ENCODE measurements at places on chromosomes 7 and 10.

- DNase-seq: no peak
Measured at GRCh38 chr7:94683066-94683465, 27.1 kb upstream of the SGCE start.

DNA sequence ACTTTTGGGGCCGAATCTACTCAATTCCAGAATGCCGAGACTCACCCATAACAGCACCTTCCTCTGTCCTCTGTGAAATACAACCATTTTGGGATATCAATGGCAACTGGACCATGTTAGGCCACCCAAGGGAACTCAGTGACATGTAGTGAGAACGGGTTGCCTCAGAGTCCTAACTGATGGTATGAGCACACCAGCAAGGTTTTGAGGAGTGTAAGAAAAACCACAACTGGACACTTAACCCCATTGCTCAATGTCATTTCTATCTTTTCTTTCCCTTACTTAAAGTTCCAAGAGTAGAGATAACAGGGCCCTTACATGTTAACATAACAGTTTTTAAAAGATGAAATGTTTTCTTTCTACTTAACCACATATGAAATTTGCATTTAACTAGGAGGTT, 67.1 kb downstream of the TNS3 start:
- no peak for DNase-seq

DNA sequence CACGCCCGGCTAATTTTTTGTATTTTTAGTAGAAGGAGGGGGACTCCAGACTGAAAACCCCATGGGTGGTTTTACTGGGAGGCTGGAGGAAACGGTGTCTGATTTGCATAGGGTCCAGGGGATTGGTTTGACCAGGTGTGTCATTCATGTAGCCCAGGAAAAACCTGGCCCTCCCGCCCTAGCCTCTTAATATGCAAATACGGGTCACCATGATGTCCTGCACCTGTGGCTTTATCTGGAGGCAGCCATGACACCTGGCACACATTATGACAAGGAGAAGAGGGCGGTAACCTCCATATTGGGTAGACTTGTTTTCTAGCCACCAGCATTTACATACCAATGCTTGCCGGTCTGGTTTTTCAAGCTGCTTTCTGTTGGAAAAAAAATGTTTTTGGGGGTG, 68.0 kb downstream of the TRIL start:
- DNase-seq: no peak

DNA sequence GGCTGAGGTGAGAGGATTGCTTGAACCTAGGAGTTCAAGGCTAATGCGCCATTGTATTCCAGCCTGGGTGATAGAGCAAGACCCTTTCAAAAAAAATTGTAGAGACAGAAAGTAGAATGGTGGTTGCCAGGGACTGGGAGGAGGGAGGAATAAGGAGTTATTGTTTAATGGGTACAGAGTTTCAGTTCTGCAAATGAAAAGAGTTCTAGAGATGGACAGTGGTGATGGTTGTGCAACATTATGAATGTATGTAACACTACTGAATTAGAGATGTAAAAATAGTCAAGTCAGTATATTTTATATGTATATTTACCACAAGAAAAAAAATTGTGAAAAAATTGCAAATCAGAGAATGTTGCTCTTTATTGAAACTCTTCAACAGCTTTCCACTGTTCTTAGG, 266.5 kb upstream of the NPY start:
- DNase-seq: no peak

DNA sequence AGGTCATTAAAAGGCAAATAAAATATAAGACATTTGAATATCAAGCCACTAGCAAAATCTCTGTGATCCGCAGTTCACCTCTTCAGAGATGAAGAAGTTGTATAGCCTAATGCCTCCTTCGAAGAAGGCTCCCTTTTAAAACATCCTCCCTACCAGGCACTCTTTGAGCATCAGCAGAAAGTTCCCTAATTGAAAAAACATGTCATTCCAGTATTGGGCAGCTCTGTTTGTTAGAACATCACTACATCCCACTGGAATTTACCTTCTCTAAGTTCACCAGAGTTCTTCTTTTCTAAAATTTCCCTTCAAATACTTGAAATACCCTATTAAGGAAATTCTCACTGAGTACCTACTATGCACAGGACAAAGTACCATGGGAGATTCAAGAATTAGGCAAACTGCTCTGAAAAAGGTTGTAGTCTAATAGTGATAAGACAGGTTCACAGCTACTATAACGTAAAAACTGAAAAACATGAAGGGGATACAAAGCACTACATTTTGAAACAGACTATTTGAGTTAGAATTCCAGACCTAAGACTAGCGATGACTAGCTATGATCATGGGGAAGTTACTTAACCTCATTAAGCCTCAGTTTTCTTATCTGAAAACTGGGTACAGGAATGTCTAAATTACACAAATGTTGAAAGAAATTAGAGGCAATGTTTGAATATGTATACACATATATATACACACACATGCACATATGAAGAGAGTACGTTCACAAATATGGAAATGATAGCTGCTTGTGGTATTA, 128.7 kb downstream of the ELAPOR2 start:
- DNase-seq: no peak

DNA sequence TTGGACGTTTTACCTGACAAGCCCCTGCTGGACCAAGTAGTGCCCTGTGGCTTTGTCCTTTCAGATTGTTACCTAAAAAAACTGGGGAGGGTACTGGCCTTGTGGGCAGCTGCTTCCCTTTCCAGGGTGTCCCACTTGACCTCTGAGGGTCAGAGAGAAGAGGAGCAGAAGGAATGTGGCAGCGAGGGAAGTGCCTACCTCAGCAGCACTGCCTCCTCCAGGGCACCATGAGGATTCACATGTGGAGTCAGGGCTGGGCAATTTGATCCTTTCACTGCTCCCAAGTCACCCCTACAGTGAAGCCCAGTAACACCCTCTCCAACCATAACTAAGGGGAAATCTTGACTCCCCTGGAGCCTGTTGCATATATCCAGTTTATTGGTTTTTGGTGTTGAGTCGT, 64.6 kb downstream of the ITGB1 start:
- DNase-seq: no peak

DNA sequence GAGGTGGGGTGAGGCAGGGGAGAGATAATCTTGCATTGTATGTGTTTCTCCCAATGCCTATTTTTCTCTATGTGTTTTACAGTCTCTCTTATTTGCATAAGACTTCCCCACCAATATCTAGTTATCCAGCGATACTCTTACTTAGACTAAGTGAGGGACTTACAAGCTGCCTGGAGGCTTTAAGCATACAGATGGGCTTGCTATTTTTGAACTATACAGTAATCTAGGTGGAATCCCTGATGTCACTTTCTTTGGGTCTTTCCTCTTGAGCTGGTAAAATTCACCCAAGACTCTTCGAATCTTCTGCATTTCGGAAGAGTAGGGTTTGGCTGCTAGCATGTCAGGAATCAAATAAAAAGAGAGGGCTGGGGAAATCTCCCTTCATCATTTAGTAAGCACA, 76.6 kb downstream of the NDUFB2 start:
- no peak for DNase-seq

- no peak for DNase-seq
Measured at GRCh38 chr7:50391386-50391785, 58.8 kb downstream of the FIGNL1 start.

DNA sequence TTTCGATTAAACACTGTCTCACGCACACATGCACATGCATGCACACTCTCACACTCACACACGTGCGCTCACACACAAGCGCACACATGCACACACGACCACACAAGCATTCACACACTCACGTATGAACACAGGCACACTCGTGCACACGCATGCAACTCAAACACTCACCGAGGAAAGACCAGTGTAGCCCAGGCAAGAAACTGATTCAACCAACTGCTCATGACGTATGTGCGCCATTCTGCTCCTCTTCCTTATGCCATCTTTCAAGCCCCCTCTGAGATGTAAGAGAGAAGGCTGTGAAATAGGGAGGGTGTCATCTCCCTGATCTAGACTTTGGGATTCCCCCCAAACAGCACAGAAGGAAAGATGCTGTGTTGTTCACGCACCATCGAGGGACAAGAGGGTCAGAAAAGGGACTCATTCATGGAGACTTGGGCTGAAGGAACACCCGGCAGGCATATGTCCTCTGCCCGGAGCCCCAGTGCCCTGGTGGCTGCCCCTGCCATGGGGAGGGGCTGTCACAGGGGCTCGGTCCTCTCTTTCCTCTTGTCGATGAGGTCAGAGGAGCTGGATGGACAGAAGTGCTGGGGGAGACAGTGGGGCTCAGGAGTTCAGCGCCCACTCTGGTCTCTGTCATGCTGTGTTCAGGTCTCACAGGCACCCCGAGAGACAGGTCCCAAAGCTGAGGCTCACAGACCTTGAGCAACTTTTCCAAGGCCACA, 130.1 kb upstream of the SHH start:
- no peak for DNase-seq

GRCh38 chr10:10533437-10533836, 484.2 kb upstream of the CELF2 start:
- DNase-seq: no peak

DNA sequence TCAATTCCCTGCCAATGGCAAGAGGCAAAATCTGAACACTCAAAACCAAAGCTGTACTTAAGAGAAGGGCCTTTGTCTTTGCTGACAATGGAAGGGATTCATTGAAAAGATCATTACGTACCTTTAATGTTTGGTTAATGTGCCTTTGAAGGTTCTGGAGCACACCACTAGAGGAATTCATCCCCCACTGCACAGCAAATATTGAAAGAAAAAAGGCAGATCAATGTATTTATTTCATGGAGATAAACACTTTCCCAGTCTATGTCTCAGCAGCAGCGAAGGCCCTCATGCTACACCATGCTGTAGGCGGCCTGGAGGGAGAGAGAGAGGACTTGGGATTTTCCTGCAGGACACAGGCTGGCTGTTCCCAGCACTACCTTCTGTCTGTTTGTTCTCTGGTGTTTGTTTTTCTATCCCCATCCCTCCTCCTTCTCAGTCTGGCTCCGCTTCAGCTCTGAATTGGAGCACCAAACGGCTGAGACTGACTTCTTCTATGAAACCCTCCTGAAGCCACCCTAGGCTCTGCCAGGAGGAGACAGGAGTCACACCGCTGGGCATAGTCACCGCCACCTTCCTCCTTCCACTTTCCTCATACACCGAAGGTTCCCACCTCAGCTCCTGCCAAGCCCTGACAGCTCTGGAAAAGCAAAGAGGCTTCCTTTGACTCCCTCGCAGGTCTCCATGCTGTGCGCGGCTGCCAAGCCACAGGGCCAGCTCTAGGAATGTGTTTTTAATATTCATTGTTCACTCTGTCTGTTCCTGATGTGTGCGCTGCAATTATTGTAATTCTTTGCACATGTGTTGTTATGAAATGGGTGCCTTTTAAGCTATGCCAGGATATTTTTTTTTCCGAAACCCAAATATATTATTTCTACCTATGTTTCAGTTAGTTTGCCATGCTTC, 301.5 kb downstream of the FZD1 start:
- no peak for DNase-seq

GRCh38 chr7:140456551-140457051, 22.7 kb downstream of the MKRN1 start:
- no peak for DNase-seq

DNA sequence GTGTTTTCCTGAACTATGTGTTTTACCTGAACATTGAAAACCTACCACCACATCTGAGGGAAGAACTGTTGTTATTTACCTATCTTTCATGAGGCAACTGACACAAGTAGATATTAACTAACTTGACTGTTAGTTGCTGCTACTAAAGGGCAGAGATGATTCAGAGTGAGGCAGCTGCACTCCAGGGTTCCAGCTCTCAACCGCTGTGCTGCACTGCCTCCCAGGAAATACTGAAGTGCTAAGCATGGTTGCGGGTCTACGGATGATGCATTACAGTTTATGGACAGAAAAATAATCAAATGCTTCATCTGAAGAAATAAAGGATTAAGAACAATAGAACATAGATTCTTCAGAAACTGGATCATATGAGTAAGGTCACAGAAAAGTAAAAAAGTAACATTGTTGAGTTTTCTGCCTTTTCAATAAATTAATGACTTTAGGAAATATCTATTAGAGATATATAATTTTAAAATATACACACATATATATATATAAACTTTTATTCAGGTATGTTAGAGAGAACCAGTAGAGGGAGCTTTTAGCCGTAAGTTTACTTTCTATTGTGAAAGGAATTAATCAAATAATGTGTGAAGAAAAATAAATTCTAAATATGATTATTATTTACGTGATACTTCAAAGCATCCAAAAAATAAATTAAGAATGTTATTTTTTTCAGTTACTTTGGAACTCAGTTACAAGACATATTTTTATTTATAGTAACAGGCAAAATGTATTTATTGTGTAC, 620.0 kb downstream of the CNTNAP2 start:
- no peak for DNase-seq

- DNase-seq: no peak
Measured at GRCh38 chr7:155541986-155542675, 4.2 kb downstream of the CNPY1 start.

DNA sequence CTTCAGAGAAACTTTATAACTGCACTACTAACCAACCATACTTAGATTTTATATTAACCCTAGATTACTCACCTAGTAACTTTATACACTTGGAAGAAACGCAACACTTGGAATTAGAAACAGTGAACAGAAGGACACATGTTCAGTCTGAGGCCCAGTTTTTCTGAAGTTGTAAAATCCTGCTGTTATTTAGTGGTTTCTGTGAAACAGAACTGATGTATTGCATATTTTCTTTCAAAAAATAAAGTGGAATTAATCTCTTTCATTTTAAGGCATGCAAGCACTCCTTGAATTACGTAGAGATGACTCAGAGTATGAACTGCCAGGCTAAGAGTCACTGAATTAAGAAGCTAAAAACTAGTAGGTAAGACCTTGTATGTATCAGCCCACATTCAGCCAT, 215.8 kb downstream of the SKAP2 start:
- DNase-seq: no peak

GRCh38 chr7:67878808-67879207, 882.2 kb downstream of the TYW1 start:
- DNase-seq: no peak

DNA sequence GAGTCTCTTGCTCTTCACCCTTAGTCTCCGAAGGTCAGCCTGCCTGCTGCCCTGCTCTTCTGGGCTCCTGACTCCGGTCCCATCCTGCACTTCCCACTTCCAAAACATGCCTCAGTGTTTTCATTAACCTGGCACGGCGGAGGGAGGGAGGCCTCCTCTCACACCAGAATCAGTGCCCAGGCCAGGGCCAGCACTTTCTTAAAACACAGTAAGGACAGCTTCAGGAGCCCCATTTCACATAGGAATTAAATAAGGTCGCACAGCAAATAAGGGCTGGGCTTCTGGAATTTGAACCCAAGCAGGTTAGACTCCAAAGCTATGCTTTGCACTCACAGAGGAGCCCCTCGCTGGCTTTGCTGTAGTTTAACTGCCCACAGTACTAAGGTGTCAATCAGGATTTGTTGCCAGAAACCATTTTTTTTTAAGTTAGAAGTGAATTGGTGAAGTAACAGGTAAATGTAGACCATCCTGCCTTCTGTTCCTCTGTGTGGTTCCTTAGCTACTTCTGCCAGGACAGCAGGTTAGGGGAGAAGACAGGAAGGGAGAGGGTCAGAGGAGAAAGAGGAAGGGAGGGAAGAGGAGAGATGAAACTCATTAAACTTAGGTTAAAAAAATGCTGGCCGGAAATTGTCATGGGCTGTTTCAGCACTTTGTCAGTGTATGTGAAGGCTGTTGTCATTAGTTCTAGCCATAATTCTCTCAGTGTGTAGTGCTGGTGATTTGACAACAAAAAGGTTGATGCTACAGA, 1.1 kb downstream of the RASSF4 start:
- no peak for DNase-seq
